ENCODE measurements at places on chromosomes 7 and 10.

- no peak for DNase-seq
Observed at GRCh38 chr7:47326220-47326619, 255.7 kb downstream of the TNS3 start.

- no peak for DNase-seq
Observed at GRCh38 chr7:113379746-113380145, 261.4 kb upstream of the SMIM30 start.

DNA sequence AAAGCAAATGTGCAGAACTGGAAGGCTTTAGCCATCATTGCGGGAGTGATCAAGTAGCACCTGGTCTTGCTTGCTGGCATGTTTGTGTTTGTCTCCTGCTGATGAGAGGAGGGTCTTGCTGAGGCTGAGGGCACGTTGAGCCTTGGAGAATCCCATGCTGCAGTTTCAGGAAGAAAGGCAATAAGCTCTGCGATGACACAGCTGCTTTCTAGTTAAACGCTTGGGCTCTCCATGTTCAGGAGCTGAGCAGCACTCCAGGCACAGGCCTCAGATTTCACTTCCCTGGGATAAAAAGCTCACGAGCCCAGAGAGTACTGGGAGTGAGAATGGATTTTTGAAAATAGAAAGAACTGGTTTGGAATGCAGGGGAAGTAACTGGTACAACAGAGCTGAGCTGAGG lies 100.8 kb downstream of the LRRC18 start:
- DNase-seq = no peak

GRCh38 chr7:28773423-28774145 lies 184.5 kb downstream of the TRIL start:
- no peak for DNase-seq

DNA sequence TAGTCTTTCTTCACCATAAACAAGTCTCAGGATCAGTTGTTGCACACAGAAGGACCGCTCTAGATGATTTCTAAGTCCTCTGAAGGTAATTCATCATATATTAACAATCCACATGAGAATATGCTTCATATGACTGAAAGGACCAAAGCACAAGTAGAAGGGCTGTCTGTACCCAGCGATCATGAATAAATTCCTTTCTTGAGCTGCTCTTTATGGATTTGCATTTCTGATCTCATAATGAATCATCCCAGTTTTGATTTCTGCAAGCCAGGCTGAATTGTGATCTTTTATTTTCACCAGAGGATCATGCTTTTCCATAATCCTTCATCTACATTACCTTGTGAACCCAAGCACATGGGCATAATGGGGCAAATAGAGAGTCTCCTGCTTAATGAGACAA lies 675.6 kb downstream of the MAGI2 start:
- no peak for DNase-seq

- peak; percentile 49 for DNase-seq
Observed at GRCh38 chr10:86960003-86960862, 1.8 kb downstream of the SNCG start.

DNA sequence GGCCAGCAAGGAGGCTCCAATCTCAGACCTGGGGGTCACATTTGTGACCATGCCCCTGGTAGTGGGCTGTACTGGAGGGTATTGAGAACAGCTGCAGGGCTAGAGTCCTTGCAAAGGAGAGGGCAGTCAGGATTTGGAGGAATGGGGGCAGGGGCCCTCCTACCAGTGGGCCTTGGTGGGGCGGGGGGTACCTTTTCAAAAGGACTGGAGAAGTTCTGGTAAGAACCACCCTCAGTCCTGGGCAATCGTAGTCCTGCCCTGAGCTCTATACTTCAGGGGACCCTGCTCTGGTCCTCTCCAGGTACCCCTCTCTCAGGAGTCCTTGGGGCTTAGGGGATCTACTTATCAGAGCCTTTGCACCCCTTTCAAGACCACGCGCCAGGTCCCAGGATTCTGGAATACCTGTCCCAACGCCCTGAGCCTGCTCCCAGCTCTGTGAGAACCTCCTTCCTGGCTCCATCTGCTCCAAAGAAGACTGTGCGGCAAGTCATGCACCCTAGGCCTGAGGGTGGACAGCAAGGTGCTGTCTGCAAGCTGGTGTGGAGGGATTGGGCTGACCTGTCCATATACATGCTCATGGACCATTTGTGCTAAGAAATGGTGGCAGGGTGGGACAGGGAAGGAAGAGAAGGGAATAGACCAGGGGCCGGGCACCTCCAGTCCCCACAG lies 134.1 kb upstream of the EEPD1 start:
- DNase-seq = no peak

- DNase-seq = no peak
Observed at GRCh38 chr7:94067047-94067446, 62.9 kb upstream of the BET1 start.

- DNase-seq = no peak
Observed at GRCh38 chr10:124176349-124177179, 83.2 kb upstream of the CHST15 start.

DNA sequence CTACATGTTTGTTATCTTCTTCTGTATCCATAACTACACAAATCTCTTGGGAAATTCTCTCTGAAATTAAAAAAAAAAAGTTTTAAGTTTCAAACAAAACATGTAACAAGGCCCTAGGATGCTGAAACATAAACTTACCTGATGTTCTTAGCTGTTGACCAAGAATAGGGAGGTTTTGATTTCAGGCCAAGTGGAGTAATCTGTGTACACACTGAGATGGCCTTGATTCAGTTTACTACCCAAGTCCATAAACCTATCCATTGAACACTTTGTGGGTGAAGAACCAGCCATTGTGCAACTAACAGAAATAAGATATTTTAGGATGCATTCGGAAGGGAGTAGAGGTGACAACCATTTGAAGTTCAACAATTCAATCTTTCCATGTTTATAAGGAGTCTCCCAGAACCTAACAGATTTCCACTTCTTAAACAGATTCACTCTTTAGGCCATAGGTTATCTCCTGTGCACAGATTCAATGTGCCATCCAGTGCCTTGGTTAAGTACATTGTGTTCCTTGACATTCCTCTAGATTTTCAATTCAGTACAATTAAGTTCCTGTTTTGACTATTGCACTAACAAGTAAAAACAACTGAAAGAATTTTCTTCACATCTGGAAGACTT lies 143.1 kb downstream of the CRPPA start:
- DNase-seq = no peak

DNA sequence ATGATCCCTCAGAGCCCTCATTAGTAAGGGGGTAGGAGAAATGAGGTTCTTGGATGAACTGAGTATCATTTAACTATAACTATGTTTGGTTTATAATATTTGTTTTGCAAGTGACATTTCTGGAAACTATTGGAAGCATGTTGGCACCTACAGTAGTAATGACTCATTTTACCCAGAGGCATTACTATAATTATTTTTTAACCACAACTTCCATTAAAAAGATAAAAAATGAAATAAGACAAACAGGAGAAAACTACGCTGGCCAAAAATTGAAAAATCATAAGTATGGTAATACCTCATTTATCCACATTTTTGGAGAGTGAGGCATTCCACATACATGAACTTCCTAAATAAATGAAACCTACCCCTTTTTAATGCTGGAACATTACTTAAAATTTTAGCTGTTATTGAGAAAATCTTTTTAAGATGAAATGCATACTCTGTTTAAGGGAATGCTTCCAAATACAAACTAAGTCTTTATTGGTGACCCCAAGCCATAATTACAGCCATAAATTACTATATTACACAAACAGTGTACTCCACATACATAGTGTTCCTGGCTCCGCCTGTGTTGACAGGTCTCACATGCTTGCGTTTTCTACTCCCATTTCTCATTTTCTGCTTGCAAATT lies 84.6 kb upstream of the CAPZA2 start:
- no peak for DNase-seq

GRCh38 chr7:16044645-16045044 lies 358.2 kb upstream of the MEOX2 start:
- no peak for DNase-seq

- DNase-seq = peak; percentile 82
Observed at GRCh38 chr10:113126229-113127201, 176.5 kb downstream of the TCF7L2 start.

- DNase-seq = peak; percentile 62
Observed at GRCh38 chr7:127798023-127798422, 146.0 kb downstream of the SND1 start.

- DNase-seq = no peak
Observed at GRCh38 chr10:10605551-10606081, 412.1 kb upstream of the CELF2 start.

DNA sequence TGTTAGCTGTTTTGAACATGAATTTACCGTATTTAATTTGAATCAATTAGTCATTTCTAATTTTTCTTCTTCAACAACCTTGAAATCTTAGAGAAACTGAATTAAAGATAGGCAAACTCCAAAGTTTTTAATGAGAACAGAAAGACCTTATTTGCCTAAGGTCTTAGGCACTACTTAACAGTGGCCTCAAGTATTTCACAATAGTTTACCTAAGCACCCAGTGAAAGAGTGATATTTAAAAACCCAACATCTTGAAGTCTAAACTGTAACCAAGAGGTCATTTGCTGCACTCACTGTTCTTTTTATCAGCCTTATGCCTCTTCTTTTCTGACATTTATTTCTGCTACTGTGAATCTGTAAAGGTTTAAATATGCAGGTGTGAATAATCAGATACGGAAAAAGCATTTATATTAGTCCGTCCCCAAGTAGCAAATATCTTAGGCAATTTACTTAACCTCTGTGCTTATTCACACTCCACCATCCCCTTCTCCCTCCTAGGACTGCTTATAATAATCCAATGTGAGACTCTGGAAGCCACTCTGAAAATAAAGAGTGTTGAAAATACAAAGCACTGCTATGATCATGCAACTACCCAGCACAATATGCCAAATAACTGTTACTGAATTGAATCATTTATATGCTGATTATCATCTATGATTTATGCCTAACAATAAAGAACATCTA lies 105.7 kb downstream of the ELAPOR2 start:
- DNase-seq = no peak

DNA sequence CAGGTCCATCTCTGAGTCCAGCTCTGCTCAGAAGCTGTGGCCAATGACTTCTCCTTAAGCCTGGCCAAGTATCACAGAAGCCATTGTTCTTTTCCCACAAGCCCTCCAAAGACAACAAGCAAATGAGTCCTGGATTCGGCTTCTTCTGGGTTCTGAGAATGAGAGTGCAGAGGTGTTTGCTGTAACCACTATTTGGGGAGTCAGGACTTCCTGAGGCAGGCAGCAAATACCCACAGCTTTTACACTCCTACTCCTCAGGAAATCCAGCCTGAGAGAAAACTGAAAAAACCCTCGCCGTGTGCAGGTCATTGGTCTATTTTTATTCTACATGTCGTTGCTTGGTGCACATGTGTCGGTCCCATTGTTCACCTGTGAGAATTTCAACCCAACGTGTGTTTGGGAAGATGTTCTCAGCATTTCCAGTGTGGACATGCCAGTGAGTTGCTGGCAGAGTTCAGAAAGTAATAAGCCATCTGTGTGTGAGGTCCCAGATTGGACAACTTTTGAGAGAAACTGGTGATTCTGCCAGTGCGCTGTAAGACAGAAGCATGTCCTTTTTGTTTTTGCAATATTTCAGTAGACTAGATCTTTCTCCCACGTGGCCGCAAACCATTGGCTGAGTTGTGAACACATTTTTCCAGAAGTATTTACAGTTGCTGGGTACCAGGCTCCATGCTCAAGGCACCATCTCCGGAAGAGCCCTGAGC lies 121.6 kb upstream of the LYZL2 start:
- DNase-seq = no peak

Measured in inflammatory macrophage (primary cell).